ENCODE measurements at places on chromosomes 13 and 19.

GRCh38 chr13:52851137-52851962 lies 2.9 kb upstream of the PCDH8 start:
- DNase-seq, result peak; percentile 29

DNA sequence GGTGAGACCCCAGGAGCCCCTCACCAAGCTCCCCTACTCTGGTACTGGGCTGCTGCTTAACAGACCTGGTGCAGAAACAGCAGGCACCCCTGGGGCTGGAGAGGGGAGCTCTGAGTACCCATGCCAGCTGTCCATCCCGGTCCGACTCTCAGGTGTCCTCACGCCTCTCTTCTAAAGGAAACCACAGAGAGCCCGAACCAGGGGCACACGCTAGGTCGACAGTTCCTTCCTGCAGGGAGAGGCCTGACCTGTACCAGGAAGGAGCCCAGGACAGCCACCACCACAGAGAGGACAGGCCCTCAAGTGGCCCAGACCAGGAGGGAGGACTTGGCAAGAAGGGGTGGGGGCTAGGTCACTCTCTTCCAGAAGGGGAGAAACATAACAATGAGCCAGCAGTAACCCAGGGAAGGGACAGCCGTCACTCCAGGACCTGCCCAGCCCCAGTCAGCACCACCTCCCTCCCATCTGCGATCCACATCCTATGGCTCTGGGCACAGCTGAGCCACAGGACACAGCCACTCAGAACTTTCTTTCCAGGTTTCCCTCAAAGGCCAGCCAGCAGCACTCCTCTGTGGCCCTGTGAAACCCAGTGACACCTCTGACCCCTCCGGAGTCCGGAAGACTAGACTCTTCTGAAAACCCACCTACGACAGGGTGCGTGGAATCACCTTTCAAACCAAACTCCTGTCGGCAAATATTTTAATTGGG lies 13.0 kb upstream of the SLC35E1 start:
- DNase-seq, result no peak

GRCh38 chr19:58513213-58513693 lies 1.5 kb upstream of the SLC27A5 start:
- DNase-seq, result no peak

GRCh38 chr19:4268816-4269430 lies 10.1 kb upstream of the SHD start:
- DNase-seq, result no peak

- DNase-seq, result no peak
Measured at GRCh38 chr19:50003254-50003788, 21.9 kb downstream of the VRK3 start.

GRCh38 chr19:34357431-34357830 lies 7.6 kb upstream of the GPI start:
- no peak for DNase-seq

DNA sequence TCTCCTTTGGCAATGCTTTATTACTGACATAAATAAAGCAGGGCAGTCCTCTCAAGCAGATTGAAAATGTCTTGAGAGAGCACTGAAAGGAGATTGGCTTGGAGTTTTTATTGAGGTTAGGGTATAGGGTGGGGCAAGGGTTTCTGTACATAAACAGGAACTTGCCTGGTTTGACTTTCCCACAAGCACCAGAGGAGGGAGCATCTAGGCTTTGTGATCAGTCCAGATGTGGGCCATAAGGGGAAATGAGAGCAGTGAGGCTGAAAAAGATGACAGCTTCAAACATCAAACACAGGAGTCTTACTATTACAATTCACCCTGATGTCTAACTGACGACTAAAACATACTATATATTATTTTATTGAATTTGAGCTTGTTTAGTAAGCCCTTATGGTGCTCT lies 260.9 kb downstream of the MTUS2 start:
- DNase-seq, result no peak

- DNase-seq, result peak; percentile 65
Measured at GRCh38 chr19:35013041-35013819, 13.1 kb downstream of the GRAMD1A start.

DNA sequence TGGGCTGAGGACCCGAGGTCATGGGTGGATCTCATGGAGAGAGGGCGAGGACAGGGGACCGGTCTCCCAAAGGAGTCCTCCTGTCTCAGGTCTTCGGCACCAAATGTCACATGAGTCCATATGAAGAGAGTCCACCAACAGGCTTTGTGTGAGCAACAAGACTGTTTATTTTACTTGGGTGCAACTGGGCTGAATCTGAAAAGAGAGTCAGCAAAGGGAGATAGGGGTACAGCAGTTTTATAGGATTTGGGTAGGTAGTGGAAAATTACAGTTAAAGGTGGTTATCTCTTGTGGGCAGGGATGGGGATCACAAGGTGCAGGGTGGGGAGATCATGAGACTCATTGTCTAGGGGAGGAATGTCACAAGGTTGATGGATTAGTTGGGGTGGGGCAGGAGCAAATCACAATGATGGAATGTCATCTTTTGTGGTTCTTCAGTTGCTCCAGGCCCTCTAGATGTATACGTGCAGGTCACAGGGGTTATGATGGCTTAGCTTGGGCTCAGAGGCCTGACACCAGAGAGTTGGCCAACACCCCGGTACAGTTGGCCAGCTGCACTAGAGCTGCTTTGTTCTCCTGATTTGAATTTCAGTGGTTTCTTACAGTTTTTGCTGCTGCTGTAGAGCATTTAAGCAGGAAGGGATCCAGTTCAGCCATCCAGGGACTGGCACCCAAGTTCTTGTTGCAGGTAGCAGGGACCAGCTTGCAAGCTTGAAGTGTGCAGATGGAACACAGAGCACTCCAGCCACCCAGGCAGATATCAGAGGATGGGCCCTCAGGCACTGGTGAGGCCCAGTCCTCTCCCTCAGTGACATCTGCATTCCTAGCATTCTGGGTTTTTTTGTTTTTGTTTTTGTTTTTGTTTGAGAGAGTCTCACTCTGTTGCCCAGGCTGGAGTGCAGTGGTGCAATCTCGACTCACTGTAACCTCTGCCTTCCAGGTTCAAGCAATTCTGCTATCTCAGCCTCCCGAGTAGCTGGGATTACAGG lies 26.4 kb upstream of the IGFL1 start:
- no peak for DNase-seq

DNA sequence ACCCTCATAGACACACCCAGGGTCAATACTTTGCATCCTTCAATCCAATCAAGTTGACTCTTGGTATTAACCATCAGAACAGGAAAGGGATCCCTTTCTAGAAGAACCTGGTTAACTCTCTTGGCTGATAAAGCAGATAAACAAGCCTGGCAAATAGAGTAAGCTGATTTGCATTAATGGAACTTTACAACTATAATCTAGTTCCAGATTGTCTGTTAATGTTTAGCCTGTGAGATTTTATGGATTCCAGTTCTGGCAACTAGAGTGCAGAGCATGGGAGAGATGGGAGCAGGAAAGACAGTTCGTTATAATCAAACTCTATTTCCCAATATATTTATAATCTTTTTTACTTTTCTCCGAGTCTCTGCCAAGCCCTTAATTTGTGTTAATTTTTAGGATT lies 272.6 kb upstream of the KLHL1 start:
- DNase-seq, result no peak

DNA sequence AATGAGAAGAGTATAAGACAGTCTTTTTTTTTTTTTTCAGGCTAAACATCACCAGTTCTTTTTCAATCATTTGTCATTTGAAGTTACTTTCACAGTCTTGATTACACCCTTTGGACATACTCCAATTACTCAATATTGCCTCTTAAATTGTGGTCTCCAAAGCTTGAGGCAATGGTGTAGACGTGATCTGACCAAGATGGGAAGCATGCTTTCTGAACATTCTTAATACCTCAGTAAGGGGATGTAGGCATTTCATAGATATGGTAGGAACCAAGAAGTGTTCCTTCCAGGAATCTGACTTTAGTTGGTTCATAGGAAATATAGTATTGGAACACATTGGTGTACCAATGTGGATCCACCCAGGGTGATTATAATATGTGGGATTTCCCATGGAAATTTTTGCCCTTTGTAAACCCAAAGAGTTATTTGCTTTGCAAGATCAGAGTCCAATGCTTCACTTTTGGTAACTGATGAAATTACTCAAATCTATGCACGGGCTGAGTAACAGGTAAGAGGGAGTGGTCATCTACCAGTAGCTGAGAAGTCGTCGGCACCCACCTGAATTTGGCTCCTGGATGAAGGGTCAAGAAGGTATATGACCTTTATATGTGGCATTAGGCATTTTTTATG lies 62.2 kb downstream of the ERCC5 start:
- no peak for DNase-seq

- DNase-seq, result no peak
Measured at GRCh38 chr19:48419158-48419920, 25.9 kb downstream of the GRIN2D start.

DNA sequence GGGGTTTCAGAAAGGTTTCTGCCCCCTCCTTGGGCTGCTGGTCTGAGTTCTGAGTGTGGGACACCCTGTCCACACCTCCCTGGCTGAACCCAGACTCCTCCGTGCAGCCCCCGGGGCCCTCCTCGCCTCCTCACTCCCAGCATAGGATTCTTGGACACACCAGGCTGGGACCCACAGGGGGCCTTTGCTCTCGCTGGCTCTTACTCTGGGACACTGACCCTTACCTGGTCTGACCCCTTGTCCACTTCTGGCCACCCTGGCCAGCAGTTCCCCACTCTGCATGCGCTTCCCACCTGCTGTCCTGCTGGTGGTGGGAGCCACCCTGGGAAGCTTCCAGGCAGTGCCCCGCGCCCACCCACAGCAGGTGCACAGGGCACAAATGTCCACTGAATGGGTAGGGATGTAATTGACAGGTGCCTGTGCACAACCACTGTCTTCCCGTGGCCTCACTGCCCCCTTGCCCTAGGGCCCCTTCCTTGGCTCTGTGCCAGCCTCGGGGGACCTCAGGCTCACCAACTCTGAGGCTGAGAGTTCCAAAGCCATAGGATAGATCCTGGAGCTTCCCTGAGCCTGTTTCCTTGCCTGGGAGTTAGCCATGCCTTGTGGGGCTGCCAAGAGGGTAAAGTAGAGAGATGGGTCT lies 7.0 kb upstream of the SLC25A42 start:
- no peak for DNase-seq

- DNase-seq, result peak; percentile 40
Measured at GRCh38 chr19:51690454-51691073, 2.6 kb upstream of the SPACA6 start.

GRCh38 chr19:3970313-3970807 lies 539 bp downstream of the DAPK3 start:
- peak; percentile 8 for DNase-seq

DNA sequence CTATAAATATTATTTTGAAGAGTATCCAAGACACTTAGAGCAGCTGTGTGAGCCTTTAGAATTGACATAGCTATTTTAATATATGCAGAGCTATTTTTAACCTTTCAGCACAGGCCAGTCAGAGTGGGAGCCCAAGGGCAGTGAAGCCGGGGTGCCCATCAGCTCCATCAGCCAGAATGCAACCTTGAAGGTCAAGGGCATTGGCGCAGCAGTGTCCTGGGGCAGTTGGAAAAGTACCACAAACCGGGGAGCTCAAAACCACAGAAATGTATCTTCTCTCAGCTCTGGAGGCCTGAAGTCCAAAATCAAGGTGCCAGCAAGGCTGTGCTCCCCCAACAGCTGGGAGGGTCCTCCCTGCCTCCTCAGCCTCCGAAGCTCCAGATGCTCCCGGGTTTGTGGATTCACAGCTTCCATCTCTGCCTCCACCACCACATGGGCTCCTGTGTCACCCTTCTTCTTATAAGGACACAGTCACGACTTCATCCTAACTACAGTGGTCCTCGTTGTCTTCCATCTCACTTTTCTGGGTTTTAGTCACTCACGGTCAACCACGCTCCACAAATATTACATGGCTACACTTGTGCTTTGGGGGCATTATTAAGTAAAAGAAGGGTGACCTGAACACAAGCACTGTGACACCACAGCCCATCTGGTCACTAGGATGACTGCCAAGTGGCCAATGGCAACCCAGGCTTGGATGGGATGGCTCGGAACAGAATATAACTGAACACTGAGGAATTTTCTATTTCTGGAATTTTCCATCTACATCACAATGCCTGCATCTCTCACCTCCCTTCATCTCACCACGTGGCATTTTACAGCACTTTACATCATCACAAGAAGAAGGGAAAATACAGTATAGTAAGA lies 15.9 kb upstream of the GAS6 start:
- DNase-seq, result no peak

GRCh38 chr13:102311901-102312300 lies 89.9 kb downstream of the FGF14 start:
- no peak for DNase-seq

- no peak for DNase-seq
Measured at GRCh38 chr13:91305652-91306051, 41.8 kb upstream of the MIR17HG start.

- no peak for DNase-seq
Measured at GRCh38 chr19:7677669-7678311, 900 bp downstream of the MCEMP1 start.

GRCh38 chr13:106650690-106651205 lies 82.8 kb upstream of the ARGLU1 start:
- no peak for DNase-seq

DNA sequence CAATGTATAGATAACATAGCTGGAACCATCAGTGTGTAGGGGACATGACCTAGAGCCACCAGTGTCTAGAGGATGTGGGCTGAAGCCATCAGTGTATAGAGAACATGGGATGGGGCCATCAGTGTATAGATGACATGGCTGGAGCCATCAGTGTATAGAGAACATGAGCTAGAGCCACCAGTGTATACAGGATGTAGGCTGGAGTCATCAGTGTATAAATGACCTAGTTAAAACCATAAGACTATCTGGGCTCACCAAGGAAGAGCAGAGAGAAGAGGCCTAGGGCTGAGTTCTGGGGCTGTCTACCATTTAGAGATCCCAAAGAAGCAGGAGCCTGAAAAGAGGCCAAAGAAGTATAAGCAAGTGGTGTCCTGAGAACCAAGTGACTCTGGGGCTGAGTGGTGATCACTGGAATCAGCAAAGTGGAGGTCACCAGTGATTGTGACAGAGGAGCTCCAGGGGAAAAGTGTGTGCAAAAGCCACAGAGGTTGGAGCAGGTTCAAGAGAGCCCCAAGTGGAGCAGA lies 41.0 kb downstream of the RFX2 start:
- DNase-seq, result no peak

- no peak for DNase-seq
Measured at GRCh38 chr13:92768602-92769001, 458.0 kb upstream of the GPC6 start.

GRCh38 chr13:59415498-59415897 lies 748.2 kb downstream of the DIAPH3 start:
- no peak for DNase-seq

GRCh38 chr19:46226438-46226973 lies 3.0 kb upstream of the IGFL1 start:
- DNase-seq, result no peak

DNA sequence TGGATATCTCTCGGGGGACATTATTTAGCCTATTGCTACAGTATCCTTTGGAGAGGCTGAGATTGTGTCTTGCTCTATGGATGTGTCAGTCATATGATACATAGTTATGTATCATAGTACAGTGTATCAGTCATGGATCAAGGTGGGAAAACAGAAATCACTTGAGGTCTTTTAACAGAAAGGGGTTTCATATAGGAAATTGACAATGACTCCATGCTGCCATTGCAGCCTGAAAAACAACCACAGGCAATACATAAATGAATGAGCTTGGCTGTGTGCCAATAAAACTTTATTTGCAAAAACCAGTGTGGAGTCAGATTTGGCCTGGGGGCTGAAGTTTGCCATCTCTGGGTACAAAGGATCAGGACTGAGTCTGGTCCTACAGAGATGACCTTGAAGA lies 35.4 kb downstream of the COLGALT1 start:
- DNase-seq, result no peak

GRCh38 chr19:5308451-5309437 lies 31.9 kb downstream of the PTPRS start:
- DNase-seq, result no peak

Measured in progenitor cell of endocrine pancreas (in vitro differentiated cells).